T-helper 17 cell (primary cell): ENCODE measurements at places on chromosomes 6 and 20. TPM values are rescaled to one million over a fixed set of nuclear protein-coding genes. Genes with fewer than 3 reads are reported as not detected.

DNA sequence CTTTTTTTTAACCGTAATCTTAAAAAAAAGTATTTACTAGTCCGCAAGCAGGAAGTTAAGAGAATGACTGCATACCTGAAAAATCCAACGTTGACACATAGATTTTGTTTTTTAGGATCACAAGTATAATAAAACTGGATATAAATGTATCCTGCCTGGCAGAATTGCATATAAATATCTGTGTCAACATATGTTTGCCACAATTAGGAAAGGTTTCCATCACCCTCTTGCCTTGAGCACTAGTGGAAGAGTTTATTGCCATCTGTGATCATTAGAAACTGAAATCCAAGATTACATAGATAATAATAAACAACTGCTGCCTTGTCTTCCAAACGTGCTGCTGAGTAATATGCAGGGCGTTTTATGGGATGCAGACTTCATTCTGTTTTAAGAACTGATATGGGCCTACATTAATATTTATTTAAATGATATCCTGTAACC lies 27.9 kb downstream of the PLEKHG1 start:
- no peak overlapping the region for H3K4me3 ChIP-seq
- H3K36me3 ChIP-seq: no peaks in the 10 kb centered on the region

GRCh38 chr6:2215342-2215741 lies 30.1 kb downstream of the GMDS start:
- H3K4me3 ChIP-seq: no peak overlapping the region
- DNase-seq: no peak
- peaks cover 8% of the 10 kb centered on the region for H3K36me3 ChIP-seq
- no peaks in the 10 kb centered on the region for H3K27me3 ChIP-seq
- H3K27ac ChIP-seq: no peak overlapping the region

GRCh38 chr6:21393441-21394165 lies 199.9 kb upstream of the SOX4 start:
- no peaks in the 10 kb centered on the region for H3K27me3 ChIP-seq
- H3K4me3 ChIP-seq: no peak overlapping the region
- no peak overlapping the region for H3K27ac ChIP-seq
- H3K4me1 ChIP-seq: no peaks in the 10 kb centered on the region
- H3K36me3 ChIP-seq: no peaks in the 10 kb centered on the region
- DNase-seq: no peak

Gene RAB44
- total RNA-seq: 0.21 TPM

Gene XKR7
- not detected for total RNA-seq

- H3K4me1 ChIP-seq: no peaks in the 10 kb centered on the region
- no peak for DNase-seq
- H3K27ac ChIP-seq: no peak overlapping the region
- no peaks in the 10 kb centered on the region for H3K36me3 ChIP-seq
These were observed 70.8 kb downstream of the BMP2 start for GRCh38 chr20:6838181-6838826.

Gene MOXD1
- not detected for total RNA-seq

DNA sequence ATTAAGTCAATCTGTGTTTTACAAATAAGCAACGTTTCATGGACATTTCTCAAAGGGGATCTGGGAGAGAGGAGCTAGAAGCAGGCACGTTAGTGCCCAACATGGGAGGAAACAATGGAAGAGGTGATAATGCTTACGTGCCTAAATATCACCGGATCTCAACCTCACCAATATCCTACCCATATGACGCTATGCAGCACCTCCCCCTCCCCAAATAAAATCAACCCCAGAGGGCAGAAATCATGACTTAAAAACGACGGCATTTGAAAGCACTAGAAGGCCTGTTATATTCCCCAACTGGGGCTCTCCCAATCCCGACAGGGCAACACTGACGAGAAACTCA lies 425 bp downstream of the HBS1L start:
- H3K27ac ChIP-seq: peak overlapping the region; percentile 100
- peak overlapping the region; percentile 99 for H3K4me3 ChIP-seq
- DNase-seq: no peak
- H3K27me3 ChIP-seq: peaks cover under 1% of the 10 kb centered on the region
- peaks cover 27% of the 10 kb centered on the region for H3K4me1 ChIP-seq

Gene COL9A3
- total RNA-seq: not detected

GRCh38 chr20:33549229-33549999 lies 59.5 kb downstream of the CBFA2T2 start:
- no peak overlapping the region for H3K27ac ChIP-seq
- H3K36me3 ChIP-seq: peaks cover 4% of the 10 kb centered on the region
- no peak for DNase-seq

- no peaks in the 10 kb centered on the region for H3K27me3 ChIP-seq
- peaks cover 9% of the 10 kb centered on the region for H3K36me3 ChIP-seq
- DNase-seq: no peak
- H3K27ac ChIP-seq: peak overlapping the region; percentile 45
- peaks cover 19% of the 10 kb centered on the region for H3K4me1 ChIP-seq
These were observed 6.0 kb upstream of the LATS1 start for GRCh38 chr6:149723771-149724417.

Gene CPNE5
- 16.0 TPM for total RNA-seq

GRCh38 chr6:2921520-2922115 lies 18.5 kb upstream of the SERPINB9 start:
- H3K27me3 ChIP-seq: peaks cover 11% of the 10 kb centered on the region
- peaks cover 2% of the 10 kb centered on the region for H3K36me3 ChIP-seq
- H3K4me1 ChIP-seq: peaks cover 13% of the 10 kb centered on the region
- H3K27ac ChIP-seq: no peak overlapping the region
- DNase-seq: no peak

- no peak overlapping the region for H3K4me3 ChIP-seq
- H3K36me3 ChIP-seq: peaks cover 2% of the 10 kb centered on the region
- peaks cover 67% of the 10 kb centered on the region for H3K27me3 ChIP-seq
- H3K4me1 ChIP-seq: no peaks in the 10 kb centered on the region
- DNase-seq: no peak
- no peak overlapping the region for H3K27ac ChIP-seq
These were observed 13.9 kb downstream of the JAG1 start for GRCh38 chr20:10659651-10660601.

Gene KCNB1
- 0.12 TPM for total RNA-seq

- DNase-seq: peak; percentile 28
- peaks cover 2% of the 10 kb centered on the region for H3K36me3 ChIP-seq
These were observed 979 bp upstream of the SOD2 start for GRCh38 chr6:159693894-159694545.

- H3K27ac ChIP-seq: no peak overlapping the region
- peaks cover 3% of the 10 kb centered on the region for H3K4me1 ChIP-seq
- peaks cover 22% of the 10 kb centered on the region for H3K27me3 ChIP-seq
These were observed 13.1 kb upstream of the NT5DC1 start for GRCh38 chr6:116087437-116088027.

Gene TPD52L1
- total RNA-seq: not detected

Gene PMEPA1
- 5.8 TPM for total RNA-seq

Gene SLC17A2
- not detected for total RNA-seq

Gene ZNF165
- total RNA-seq: 5.4 TPM

DNA sequence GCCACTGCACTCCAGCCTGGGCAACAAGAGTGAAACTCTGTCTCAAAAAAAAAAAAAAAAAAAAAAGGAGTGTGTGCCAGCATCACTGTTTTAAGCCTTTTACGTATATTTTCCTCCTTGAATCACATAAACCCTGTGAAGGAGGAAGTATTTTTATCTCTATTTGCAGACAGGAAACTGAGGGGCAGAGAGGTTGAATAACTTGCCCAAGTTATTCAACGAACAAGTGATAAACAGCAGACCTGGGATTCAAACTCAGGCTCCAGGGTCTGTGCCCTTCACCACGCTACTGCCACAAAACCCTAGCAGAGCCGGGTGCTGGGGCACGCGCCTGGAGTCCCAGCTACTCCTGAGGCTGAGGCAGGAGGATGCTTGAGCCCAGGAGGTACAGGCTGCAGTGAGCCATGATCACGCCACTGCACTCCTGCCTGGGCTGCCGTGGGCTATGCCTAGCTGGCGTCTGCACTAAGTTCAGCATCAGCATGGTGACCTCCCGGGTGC lies 9.4 kb upstream of the AVP start:
- H3K27me3 ChIP-seq: peaks cover 25% of the 10 kb centered on the region
- peaks cover 6% of the 10 kb centered on the region for H3K36me3 ChIP-seq
- DNase-seq: no peak
- H3K27ac ChIP-seq: peak overlapping the region; percentile 74

DNA sequence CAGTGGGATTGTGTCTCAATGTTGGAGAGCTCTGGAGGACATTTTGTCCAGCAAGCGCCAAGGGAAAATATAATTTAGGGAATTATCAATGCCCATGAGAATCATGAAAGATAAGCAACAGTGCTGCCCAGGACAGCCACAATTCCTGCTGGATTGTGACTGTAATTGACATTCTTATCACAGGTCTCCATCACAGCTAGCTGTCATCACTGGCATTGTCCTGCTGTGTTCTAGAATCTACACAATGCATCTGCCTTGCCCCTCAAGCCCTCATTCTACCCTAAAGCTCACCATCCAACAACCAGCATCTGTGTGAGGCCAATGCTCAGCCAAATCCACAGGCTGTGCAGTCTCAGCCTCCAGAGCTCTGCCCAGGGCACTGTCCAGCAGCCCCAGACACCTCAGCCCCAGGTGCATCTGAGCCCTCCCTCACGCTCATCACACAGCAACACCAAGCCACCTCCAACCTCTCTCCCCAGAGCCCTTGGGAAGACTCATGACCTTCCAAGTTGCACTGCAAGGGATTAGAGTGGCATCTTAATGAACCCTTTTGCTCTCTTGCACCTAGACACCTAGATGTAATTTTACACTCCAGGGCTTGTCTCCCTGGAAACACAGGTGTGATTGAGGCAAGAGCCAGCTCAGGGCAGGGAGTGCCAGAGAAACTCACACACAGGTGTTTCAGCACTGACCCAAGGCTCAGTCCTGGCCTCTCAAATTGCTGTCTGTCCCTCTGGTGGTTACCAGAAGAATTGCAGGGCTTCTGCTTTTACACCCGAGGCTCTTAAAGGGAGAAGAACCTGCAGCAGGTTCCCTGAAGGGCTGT lies 85.2 kb upstream of the PHACTR3 start:
- no peak overlapping the region for H3K27ac ChIP-seq
- H3K27me3 ChIP-seq: peaks cover 92% of the 10 kb centered on the region
- no peak for DNase-seq
- no peaks in the 10 kb centered on the region for H3K36me3 ChIP-seq
- H3K4me3 ChIP-seq: no peak overlapping the region
- peaks cover 2% of the 10 kb centered on the region for H3K4me1 ChIP-seq

DNA sequence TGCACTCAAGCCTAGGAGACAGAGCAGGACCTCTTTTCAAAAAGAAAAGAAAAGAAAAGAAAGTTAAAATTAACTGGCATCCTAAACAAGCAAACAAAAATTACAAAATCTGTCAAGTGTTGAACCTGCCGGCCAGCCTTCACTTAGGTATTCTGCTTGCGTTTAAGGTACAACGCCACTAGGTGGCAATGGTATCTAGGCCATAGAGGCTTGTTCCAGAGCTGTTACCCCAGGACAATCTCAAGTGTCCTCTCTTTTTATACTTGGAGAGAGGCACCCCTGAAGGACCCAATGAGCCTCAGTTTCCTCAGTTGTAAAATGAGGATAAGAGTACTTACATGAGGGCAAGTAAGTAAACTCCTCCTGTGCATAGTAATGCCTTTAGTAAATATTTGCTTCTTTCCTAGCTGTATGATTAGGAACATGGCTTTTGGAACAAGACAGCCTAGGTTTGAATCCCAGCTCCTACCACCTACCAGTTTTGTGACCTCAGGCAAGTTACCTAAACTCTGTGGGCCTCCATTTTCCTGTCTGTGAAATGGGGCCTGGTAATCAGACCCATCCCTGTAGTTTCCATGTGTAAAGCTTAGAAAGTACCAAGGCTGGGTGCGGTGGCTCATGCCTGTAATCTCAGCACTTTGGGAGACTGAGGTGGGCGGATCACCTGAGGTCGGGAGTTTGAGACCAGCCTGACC lies 5.8 kb upstream of the PACSIN1 start:
- DNase-seq: no peak
- no peak overlapping the region for H3K4me3 ChIP-seq

Gene TMEM170B
- total RNA-seq: 1.3 TPM

DNA sequence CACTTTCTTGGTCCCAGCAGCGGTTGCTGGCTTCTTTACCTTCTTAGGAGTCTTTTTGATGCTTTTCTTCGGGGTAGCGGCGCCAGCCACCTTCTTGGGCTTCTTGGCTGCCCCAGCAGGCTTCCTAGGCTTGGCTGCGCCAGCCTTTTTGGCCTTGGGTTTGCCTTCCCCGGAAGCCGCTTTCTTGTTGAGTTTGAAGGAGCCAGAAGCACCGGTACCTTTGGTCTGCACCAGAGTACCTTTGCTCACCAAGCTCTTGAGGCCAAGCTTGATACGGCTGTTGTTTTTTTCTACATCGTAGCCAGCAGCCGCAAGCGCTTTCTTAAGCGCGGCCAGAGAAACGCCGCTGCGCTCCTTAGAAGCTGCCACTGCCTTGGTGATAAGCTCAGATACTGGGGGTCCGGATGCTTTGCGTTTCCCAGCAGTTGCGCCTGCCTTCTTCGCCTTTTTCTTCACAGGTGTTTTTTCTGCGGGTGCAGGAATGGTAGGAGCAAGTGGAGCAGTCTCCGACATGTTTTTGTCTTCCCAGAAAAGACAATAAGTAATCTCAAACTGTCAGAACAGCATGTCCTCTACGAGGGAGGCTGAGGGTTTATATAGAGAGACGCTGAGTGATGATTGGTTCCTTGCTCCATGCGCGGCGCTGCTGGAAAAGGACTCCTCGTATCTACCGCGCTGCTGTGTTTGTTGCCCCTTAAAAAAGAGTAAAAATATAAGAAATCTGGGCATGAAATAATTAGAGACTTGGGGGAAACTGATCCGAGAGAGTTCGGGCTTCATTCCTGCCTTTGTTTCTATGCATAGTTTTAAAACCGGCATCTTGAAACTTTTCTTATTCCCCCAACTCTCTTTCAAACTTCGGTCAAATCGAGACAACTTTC lies 130.3 kb upstream of the BTN3A2 start:
- peak overlapping the region; percentile 98 for H3K27ac ChIP-seq
- H3K4me1 ChIP-seq: peaks cover 28% of the 10 kb centered on the region
- DNase-seq: peak; percentile 31

DNA sequence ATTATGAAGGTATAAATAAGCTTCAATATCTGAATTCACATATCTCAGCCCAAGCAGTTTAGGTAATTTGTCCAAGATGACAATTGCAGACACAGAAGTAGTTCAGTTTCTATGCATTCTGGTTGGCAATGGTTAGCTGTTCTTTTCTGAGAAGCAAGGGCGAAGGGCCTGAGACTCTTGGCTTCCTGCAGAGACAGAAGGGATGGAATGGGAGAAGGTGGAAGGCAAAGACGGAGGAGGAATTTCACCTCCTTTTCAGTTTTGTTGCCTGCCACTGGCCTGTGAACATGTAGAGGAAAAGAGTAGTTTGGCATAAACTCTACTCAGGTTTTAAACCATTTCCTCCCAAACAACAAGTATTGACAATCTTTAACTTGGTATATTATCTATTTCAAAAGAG lies 180.7 kb upstream of the HS3ST5 start:
- H3K27me3 ChIP-seq: no peaks in the 10 kb centered on the region
- H3K4me1 ChIP-seq: no peaks in the 10 kb centered on the region
- no peak overlapping the region for H3K4me3 ChIP-seq

Gene SNTA1
- 6.6 TPM for total RNA-seq

DNA sequence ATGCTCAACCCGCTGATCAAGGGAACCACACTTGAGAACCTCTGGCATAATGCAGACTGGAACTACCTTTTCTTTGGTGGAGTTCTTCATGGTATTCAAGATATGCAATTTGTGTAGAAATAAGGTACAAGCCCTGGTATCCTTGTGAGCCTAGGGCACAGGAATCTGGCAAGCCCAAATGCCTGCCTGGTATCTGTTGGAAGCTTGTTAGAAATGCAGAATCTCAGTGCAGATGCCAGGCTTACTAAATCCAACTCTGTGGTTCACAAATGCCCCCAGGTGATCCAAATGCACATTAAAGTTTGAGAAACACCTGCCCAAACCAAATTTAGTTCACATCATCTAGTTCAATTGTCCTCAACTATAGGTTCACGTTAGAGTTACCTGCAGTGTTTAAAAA lies 159.8 kb upstream of the LAMP5 start:
- H3K27ac ChIP-seq: no peak overlapping the region
- no peaks in the 10 kb centered on the region for H3K36me3 ChIP-seq
- no peaks in the 10 kb centered on the region for H3K27me3 ChIP-seq
- DNase-seq: no peak
- no peak overlapping the region for H3K4me3 ChIP-seq

Gene EMILIN3
- not detected for total RNA-seq

Gene C4B
- total RNA-seq: 3.7 TPM
